ENCODE measurements at places on chromosomes 4 and X.

- H3K27ac ChIP-seq: no peak overlapping the region
- H3K27me3 ChIP-seq: no peaks in the 10 kb centered on the region
- no peak for DNase-seq
- no peak overlapping the region for H3K4me3 ChIP-seq
- H3K4me1 ChIP-seq: no peaks in the 10 kb centered on the region
Observed at GRCh38 chr4:135927651-135928050, 1604.6 kb downstream of the PCDH18 start.

DNA sequence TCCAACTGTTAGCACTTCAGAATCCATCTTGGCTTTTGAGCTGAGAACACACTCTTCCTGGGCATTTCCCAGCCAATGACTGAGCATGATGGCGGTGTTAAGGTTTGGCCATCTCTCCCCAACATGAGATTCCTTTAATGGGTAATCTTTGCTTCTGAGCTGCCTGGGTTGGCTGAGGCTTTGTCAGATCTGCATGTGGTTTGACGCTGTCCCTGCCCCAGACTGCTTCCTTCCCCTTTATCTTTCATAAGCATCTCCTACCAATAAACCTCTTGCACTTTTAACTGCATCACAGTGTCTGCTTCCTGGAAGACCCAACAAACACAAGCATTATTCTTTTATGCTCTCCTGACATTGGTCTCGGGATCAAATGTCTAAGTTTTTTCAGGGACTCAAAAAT is 31.5 kb upstream of the DIPK2B start:
- no peaks in the 10 kb centered on the region for H3K4me1 ChIP-seq
- no peak overlapping the region for H3K4me3 ChIP-seq
- DNase-seq: no peak
- no peaks in the 10 kb centered on the region for H3K27me3 ChIP-seq
- no peaks in the 10 kb centered on the region for H3K36me3 ChIP-seq

- no peak overlapping the region for H3K27ac ChIP-seq
- peaks cover 15% of the 10 kb centered on the region for H3K27me3 ChIP-seq
- no peak for DNase-seq
Observed at GRCh38 chrX:12223650-12224049, 85.4 kb downstream of the FRMPD4 start.

- no peak for DNase-seq
- H3K27me3 ChIP-seq: no peaks in the 10 kb centered on the region
- H3K27ac ChIP-seq: peak overlapping the region; percentile 41
- peaks cover 28% of the 10 kb centered on the region for H3K36me3 ChIP-seq
- H3K4me3 ChIP-seq: no peak overlapping the region
Observed at GRCh38 chr4:140697709-140698560, 58.2 kb downstream of the TBC1D9 start.

- H3K27me3 ChIP-seq: no peaks in the 10 kb centered on the region
- H3K36me3 ChIP-seq: peaks cover 39% of the 10 kb centered on the region
- DNase-seq: no peak
- no peak overlapping the region for H3K27ac ChIP-seq
Observed at GRCh38 chr4:128868758-128869157, 59.3 kb downstream of the JADE1 start.
